Activated CD4-positive, CD25-positive, alpha-beta regulatory T cell (primary cell): ENCODE measurements at places on chromosomes 6 and 20.

GRCh38 chr20:57262301-57262700, 4.1 kb downstream of the BMP7 start:
- DNase-seq: no peak

DNA sequence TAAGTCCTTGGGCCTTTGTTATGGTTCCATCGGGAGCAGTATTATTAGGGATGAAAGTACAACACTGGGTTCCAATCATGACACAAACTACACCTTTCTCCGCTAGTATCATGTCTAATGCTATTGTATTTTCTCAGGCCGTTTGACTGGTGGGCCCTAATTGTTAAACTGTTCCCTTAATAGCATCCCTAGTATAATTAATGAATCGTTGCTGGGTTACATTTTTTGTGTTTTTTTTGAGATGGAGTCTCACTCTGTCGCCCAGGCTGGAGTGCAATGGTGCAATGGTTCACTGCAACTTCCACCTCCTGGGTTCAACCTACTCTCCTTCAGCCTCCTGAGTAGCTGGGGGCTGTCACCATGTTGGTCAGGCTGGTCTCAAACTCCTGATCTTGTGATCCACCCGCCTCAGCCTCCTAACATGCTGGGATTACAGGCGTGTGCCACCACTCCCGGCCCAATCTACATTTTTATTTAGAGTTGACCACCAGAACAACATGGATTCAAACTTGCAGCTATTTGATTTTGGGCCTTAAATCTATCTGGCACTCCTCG, 4.1 kb upstream of the ZNFX1 start:
- no peak for DNase-seq

DNA sequence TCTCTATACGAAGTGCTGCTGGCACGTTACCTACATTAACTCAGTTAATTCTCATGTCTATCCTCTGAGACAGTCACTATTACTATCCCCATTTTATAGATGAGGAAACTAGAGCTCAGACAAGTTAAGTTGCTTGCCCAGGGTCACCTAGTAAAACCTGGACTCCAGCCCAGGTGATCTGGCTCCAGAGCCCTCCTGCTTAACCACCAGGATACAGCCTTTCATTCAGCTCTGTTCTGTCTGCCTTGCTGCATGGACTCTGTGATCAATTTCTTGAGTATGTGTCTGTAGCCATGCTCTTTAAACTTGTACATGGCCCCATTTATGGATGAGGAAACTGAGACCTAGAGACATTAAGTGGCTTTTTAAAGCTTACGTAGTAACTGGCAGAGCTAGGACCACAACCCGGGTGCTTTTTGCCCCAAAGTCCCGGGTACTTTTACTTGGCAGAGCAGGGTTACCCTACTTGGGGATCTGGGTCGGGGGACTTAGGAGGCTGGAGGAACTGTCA, 4.7 kb downstream of the CDKN1A start:
- no peak for DNase-seq

- DNase-seq: no peak
Observed at GRCh38 chr20:47213966-47214365, 142.5 kb downstream of the ZMYND8 start.

DNA sequence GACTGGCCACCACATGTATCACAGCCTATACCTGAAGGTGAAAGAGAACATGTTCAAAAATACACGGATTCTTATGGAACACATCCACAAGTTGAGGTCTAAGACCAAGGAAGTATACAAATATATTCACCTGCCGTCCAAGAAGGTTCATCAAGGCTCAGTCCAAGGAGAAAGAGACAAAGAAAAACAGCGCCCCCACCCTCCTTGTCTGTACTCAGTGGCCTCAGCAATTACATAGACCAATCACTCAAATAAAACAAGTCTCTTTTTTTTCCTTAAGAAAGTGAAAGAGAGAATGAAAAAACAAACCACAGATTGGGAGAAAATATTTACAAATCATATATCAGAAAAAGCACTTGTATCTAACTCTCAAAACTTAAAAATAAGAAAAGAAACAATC, 19.5 kb downstream of the CPXM1 start:
- DNase-seq: no peak

GRCh38 chr6:119173249-119174084, 95.0 kb upstream of the FAM184A start:
- DNase-seq: no peak

DNA sequence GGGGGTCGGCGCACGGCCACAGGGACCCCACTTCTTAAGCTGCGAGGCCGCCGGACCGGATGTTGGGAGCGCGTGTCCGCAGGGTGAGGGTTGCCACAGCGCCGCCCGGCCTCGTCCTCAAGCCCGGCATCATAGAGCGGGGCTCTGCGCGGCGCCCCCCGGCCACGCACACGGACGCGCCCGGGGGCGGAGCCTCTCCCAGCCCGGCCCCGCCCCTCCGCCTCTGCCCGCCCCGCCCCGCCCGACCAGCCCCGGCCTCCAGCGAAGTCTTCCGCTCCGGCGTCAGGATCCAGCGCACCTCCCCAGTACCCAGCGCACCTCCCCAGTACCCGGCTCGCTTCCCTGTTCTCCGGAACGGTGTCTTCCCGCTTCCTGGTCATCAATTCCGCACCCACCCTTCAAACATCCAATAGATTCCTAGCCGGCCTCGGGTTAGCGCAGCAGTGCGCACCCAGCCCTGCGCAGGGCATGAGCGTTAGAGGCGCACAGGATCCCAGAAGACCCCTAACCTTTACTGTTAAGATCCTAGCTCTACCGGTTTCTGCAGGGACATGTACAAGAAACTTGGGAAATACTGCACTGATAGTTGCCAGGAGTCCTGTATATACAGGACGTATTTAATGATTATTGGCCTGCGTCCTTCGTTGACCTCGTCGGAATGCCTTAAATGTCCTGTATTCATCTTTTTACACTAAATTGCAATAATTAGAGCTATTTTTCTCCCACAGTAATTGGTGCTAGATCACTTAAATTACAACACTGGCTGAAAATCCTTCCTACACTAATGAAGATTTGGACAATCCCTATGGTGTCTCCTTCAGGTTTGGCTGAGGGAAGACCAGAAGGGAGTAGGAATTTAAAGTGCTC, 535 bp upstream of the DNAAF9 start:
- DNase-seq: peak; percentile 51

GRCh38 chr6:69624944-69625343, 171.9 kb downstream of the LMBRD1 start:
- DNase-seq: no peak

GRCh38 chr20:17648315-17648646, 33.8 kb downstream of the RRBP1 start:
- no peak for DNase-seq

- no peak for DNase-seq
Observed at GRCh38 chr20:48211238-48211637, 426.0 kb upstream of the SULF2 start.

- peak; percentile 27 for DNase-seq
Observed at GRCh38 chr6:159042003-159042825, 2.6 kb downstream of the TAGAP start.
